ENCODE measurements at places on chromosomes 6 and 20.

DNA sequence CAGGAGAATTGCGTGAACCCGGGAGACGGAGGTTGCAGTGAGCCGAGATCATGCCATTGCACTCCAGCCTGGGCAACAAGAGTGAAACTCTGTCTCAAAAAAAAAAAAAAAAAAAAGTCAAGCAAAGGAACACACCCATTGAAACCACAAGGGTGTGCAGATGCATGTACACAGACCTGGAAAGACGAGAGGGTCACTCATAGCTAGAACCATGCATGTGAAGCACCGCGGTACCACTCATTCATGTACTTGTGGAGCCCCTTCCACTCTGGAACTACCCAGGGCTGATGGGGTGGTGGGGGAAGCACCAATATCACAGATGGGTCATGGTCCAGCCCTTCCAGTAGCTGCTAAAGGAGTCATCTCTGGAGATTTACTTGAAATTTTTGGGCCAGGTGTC, 7.4 kb upstream of the TJAP1 start:
- no peak for DNase-seq

- no peak for DNase-seq
Measured at GRCh38 chr20:25308671-25309394, 60.9 kb downstream of the PYGB start.

DNA sequence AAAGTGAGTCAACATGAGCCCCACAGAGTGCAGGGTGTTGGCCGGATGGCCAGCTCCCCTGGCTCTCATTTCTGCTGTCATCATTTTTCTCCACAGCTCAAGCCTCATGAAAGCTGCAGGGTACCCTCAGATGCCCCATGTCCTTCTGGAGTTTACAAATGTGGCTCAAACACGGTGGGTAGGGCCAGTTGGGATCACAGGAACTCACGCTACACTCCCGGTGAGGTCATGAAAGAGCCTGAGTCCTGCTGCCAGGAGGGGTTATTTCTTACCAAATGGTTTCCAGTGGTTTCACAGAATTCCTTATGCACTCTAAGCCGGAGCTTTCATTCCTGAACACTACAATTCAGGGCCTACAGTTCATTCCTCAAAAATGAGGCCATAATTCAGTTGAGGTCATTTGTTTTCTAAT, 78.7 kb downstream of the TMEM170B start:
- no peak for DNase-seq

GRCh38 chr20:32991383-32991782, 12.8 kb downstream of the SUN5 start:
- DNase-seq, result no peak

DNA sequence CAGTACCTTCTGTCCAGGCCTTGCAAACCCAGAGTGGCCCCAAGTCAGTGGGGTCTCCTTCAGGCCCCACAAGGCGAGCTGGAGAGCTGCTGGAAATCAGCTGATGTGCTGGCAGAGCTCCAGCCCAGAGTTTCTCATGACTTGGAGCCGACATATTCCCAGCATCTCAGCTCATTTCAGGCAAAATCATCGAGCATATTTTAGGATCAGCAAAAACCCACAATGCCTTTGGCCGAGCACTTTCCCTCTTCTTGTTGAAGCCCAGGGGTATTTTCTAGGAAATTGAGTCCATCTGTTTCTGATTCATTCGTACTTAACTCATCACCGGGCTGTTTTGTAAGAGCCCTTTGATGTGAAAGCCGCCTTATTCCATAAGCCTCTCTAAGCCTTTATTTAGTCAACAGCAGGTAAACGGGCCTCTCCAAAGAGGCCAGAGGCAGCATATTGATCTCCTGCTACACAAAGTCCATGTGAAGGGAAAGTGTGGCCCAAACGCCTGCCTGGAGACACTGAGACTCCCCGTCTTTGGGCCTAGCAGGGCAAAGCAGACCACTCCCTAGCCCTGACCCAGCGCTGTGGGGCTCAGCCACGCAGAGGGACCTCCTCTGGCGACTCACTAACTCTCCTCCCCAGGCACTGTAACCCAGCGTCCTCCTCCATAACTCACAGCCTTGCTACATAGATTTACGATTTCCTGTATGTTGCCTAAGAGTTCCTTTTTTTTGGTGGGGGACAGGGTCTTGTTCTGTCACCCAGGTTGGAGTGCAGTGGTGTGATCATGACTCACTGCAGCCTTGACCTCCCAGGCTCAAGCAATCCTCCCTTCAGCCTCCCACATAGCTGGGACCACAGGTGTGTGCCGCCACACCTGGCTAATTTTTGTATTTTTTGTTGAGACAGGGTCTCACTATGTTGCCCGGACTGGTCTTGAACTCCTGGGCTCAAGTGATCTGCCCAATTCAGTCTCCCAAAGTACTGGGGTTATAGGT, 12.1 kb upstream of the C20orf203 start:
- no peak for DNase-seq

DNA sequence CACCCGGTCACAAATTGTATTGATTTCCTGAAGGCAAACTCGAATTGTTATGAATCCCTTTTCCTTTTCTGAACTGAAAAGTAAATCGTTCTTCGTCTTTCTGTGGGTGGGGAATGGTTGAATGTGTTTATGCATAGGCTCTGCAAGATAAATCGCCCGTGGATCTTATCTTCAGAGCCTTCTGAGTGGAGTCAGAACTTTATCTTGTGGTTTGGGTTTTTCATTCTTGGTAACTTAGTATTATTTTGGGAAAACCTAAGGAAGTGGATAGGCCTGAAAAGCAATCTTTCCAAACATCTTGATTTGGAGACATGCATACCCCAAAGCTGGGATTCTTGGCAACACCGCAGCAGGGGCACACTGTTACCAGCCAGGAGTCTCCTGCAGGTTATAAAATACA, 122.4 kb downstream of the MAP3K7 start:
- no peak for DNase-seq

Data from HAP-1 (cell line).